ENCODE measurements at places on chromosomes 3 and 15.

GRCh38 chr3:119227070-119227850 lies 13.4 kb downstream of the B4GALT4 start:
- no peak for DNase-seq

DNA sequence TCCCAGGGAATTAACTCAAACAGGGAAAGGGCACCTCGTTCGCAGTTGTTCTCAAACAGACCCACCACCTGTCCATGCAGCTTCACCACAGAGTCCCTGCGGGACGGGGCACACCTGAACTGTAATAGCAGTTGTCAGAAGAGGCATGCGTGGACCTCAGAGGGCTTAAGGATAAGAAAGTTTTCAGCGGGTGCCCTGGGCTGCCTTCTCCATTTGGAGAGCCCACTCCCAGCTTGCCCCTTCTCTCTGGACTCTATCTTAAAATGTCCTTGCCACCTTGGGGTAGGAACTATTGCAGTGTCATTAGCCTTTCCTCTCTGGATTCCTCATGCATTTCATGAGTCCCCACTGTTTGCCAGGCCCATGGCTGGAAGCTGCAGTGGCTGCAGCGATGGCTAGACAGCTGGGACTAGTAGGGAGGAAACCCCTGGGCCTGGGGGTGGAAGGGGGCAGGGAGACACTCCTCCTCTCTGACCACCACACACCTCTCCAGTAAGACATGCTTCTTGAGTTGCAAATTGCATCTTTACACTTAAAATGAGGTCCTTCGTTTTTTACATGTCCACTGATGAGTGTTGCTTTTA lies 33.5 kb downstream of the PDIA5 start:
- no peak for DNase-seq

DNA sequence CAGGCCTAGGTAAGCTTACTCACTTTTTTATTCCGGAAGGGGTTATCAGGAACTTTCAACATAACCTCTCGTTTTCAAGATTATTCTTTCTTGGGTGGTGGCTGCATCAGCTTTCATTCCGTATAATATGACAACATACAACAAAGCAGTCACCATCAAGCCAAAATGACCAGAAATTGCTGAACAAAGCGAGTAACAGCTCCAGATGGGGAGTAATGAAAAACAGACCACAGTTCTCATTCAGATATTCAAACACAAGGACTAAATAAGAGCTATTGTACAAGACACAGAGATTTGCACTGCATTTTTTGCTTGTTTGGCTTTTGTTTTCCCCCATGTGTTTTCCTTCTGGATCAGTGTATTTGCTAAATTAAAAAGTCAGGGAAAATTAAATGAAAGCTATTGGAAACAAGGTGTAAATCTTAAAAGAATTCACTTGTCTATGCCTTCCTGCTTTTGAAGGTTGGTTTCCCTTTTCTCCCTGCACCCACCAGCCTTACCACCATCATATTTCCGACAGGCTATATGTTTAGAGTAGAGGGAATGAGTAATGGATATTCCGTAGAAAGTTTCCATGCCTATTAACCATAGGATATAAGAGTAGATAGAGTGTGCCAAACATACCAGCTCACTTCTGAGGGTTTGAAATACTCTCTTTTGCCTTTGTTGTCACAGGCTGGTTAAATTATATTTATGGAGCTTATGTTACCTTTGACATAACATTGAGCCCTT lies 213.6 kb downstream of the RBMS3 start:
- no peak for DNase-seq

DNA sequence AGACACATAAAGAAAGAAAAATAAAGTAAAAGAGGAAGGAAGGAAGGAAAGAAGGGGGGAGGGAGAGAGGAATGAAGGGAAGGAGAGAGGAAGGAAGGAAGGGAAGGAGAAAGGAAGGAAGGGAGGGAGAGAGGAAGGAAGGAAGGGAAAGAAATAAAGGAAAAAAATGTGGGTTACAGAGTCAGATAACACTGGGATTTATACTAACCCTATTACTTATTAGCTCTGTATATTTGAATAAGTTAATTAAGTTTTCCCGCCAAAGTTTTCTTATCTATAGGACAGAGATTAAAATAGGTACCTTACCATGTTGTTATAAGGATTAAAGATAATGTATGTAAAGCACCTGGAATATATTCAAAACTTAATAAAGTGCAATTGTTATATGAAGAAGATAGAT lies 439.3 kb upstream of the KCNMB2 start:
- DNase-seq, result no peak

GRCh38 chr3:67678665-67679064 lies 24.3 kb upstream of the SUCLG2 start:
- DNase-seq, result no peak

DNA sequence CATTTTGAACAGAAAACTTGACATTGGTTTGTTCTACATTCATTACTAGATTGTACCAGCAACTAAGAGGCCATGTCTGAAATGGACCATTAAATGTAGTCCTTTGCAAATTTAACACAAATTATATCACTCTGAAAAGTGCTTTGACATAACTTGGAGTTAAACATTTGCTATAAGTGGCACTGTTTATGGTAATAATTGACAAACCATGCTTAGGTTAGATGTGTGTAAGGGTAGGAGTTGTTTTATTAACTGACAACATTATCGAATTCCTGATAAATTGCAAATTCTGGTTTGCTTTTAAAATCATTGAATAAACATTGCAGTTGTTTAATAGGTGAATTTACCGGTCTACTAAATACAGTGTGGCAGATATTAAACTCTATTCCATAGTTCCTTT lies 6.1 kb upstream of the TMEM207 start:
- DNase-seq, result no peak

- no peak for DNase-seq
Measured at GRCh38 chr15:28178290-28178689, 79.2 kb upstream of the OCA2 start.
